ENCODE measurements at places on chromosomes 13 and 19. TPM values are rescaled to one million over a fixed set of nuclear protein-coding genes. Genes with fewer than 3 reads are reported as not detected.

RXFP2 gene
- total RNA-seq: not detected

PCDH8 gene
- total RNA-seq: 0.14 TPM

NAPSA gene
- 5.1 TPM for total RNA-seq

CXCL17 gene
- not detected for total RNA-seq

ZNF549 gene
- 4.1 TPM for total RNA-seq

PAN3 gene
- total RNA-seq: 35.4 TPM

DNAAF3 gene
- 0.23 TPM for total RNA-seq

CCDC61 gene
- 25.3 TPM for total RNA-seq

- H3K27me3 ChIP-seq: no peaks in the 10 kb centered on the region
- no peak for DNase-seq
- no peak overlapping the region for H3K4me3 ChIP-seq
- no peak overlapping the region for H3K27ac ChIP-seq
Observed at GRCh38 chr13:67964091-67964490, 734.0 kb upstream of the PCDH9 start.

DNA sequence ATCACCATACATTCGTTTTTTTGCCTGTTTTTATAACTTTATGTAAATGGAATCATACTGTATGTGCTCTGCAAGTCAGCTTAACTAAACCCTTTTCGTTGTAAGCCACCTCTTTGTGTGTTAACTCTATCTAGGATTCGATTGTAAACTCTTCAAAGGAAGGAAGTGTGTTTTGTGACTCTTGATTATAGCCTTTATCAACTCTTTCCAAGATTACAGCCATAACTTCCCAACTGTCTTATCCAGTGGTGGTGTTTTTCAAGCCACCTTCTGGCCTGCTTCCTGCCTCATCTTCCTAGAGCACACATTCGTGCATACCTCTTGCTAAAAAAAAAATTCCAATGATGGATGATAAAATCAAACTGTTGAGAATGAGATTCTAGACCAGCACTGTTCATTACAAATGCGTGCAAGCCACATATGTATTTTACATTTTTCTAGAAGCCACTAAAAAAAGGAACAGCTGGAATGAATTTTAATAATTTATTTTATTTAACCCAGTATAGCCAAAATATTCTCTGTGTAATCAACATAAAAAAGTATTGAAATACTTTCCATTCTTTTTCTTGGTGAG lies 12.0 kb upstream of the FBXL3 start:
- no peak overlapping the region for H3K27ac ChIP-seq
- no peak overlapping the region for H3K4me3 ChIP-seq
- no peak for DNase-seq
- peaks cover 18% of the 10 kb centered on the region for H3K4me1 ChIP-seq
- H3K27me3 ChIP-seq: no peaks in the 10 kb centered on the region

- H3K27ac ChIP-seq: no peak overlapping the region
- no peak overlapping the region for H3K4me3 ChIP-seq
- H3K27me3 ChIP-seq: peaks cover 56% of the 10 kb centered on the region
- no peaks in the 10 kb centered on the region for H3K36me3 ChIP-seq
- no peak for DNase-seq
Observed at GRCh38 chr13:33351319-33351718, 65.8 kb upstream of the STARD13 start.

DNA sequence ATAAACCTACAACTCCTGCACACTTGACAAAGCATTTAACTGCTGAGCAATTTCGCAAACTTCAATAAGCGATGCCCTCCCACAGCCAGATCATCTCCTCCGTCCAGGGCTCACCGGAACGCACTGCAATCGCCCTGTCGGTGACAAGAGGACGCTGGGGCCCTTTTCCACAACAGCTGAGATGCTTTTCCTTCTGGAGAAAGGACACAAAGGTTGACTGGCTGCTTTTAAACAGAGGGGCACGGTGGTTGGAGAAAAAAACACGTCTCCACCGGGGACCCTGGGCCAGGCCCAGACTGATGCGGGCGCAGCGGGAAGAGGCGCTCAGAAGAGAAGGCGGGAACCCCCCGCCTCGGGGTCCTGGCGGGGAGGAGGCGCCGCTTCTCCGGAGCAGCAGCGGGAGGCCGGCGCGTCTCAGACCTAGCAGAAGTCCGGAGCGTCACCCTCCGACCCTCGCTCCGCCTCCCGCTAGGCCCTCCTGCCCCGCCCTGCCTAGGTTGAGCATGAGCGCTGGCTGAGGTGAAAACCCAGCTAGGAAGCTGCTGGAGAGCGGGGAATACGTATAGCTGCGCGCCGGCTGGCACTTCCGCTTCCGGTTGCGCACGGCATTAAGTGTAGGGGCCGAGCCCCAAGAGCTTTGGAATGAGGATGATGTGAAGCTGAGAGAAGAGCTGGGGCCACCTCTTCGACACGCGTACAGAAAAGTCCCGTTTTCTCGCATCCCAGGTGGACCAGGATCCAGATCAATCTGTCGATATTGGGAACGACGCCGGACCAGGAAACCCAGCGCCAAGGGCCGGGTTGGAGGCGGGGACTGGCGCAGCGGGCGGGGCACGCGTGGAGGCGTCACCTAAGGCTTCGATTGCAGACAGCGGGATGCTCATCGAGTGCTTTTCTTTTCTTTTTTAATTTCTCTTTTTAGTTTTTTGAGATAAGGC lies at the start of gene ZNF846:
Gene ZNF846, minus strand, starts transcription at position 564 of the 938 bp plus-strand sequence. CDS start 3,788 bp downstream, outside the sequence.
- H3K27me3 ChIP-seq: no peaks in the 10 kb centered on the region
- H3K36me3 ChIP-seq: peaks cover 20% of the 10 kb centered on the region
- peak; percentile 90 for DNase-seq
- H3K4me1 ChIP-seq: peaks cover 8% of the 10 kb centered on the region
- peak within 1 kb of the TSS; percentile 87 for H3K4me3 ChIP-seq
- H3K27ac ChIP-seq: peak within 1 kb of the TSS; percentile 95

- H3K4me1 ChIP-seq: peaks cover 4% of the 10 kb centered on the region
- DNase-seq: no peak
- H3K36me3 ChIP-seq: no peaks in the 10 kb centered on the region
- H3K4me3 ChIP-seq: no peak overlapping the region
- H3K27ac ChIP-seq: no peak overlapping the region
Observed at GRCh38 chr13:39563470-39563735, 39.6 kb downstream of the LHFPL6 start.

GRCh38 chr19:808423-808775 lies 11.1 kb downstream of the PTBP1 start:
- H3K36me3 ChIP-seq: peaks cover 60% of the 10 kb centered on the region
- H3K27ac ChIP-seq: no peak overlapping the region
- H3K27me3 ChIP-seq: no peaks in the 10 kb centered on the region
- H3K4me3 ChIP-seq: no peak overlapping the region
- no peak for DNase-seq

DNA sequence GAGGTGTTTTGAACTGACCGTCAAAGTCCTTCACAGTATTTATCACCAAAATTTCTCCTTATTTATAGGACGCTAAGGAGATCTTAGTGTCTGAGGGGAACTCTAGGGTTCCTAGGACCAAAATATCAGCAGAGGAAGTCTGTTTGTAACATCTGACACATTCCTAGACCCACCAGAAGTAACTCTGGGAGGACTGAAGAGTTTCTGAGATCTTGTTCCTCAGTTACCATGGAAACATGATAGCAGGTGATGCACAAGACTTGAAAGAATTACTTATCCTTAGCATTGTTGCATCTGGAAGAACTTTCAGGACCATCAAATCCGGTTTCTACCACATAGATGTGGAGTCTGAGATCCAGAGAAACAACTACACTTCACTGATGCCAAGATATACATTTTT lies 164.6 kb downstream of the IER2 start:
- H3K4me3 ChIP-seq: no peak overlapping the region
- no peak for DNase-seq
- H3K36me3 ChIP-seq: no peaks in the 10 kb centered on the region
- H3K4me1 ChIP-seq: no peaks in the 10 kb centered on the region
- no peak overlapping the region for H3K27ac ChIP-seq

GRCh38 chr13:99298056-99298455 lies 9.1 kb downstream of the GPR183 start:
- H3K27ac ChIP-seq: peak overlapping the region; percentile 87
- no peak for DNase-seq
- no peaks in the 10 kb centered on the region for H3K27me3 ChIP-seq
- H3K36me3 ChIP-seq: peaks cover 84% of the 10 kb centered on the region
- H3K4me3 ChIP-seq: peak overlapping the region; percentile 79

- peak overlapping the region; percentile 57 for H3K4me3 ChIP-seq
- no peak for DNase-seq
Observed at GRCh38 chr13:48319531-48320398, 16.2 kb downstream of the RB1 start.

GRCh38 chr13:33537676-33538075 lies 252.1 kb upstream of the STARD13 start:
- H3K36me3 ChIP-seq: peaks cover 9% of the 10 kb centered on the region
- H3K27ac ChIP-seq: peak overlapping the region; percentile 59
- H3K4me3 ChIP-seq: no peak overlapping the region
- no peaks in the 10 kb centered on the region for H3K27me3 ChIP-seq
- peaks cover 30% of the 10 kb centered on the region for H3K4me1 ChIP-seq

- peak overlapping the region; percentile 80 for H3K4me3 ChIP-seq
Observed at GRCh38 chr19:49534632-49535385, 7.0 kb downstream of the RCN3 start.

DNA sequence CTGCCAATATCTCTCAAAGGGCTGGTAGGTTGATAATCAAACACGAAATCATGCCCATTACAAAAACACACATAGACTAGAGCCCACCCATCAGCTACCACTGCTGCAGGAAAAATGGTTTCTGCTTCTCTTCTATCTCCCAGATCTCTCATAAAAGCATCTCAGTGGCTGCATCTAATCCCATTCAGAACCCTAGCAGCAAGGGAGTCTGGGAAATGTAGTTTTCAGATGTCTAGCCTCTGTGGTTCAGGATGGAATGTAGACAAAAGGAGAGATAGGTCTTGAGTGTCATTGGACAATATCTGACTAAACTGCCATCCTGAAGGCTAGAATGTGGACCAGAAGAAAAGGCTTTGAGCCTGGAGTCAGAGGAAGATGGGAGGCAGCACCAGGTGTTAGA lies 32.1 kb downstream of the RDH8 start:
- no peaks in the 10 kb centered on the region for H3K36me3 ChIP-seq
- no peak overlapping the region for H3K4me3 ChIP-seq
- no peak for DNase-seq
- peaks cover 3% of the 10 kb centered on the region for H3K27me3 ChIP-seq
- no peak overlapping the region for H3K27ac ChIP-seq
- no peaks in the 10 kb centered on the region for H3K4me1 ChIP-seq

GRCh38 chr19:8255426-8256125 lies 46.4 kb downstream of the CERS4 start:
- peaks cover 22% of the 10 kb centered on the region for H3K36me3 ChIP-seq
- no peak for DNase-seq
- no peak overlapping the region for H3K27ac ChIP-seq
- H3K4me3 ChIP-seq: no peak overlapping the region

GRCh38 chr13:52896827-52897659 lies 48.6 kb upstream of the PCDH8 start:
- H3K27ac ChIP-seq: no peak overlapping the region
- no peaks in the 10 kb centered on the region for H3K4me1 ChIP-seq
- H3K4me3 ChIP-seq: no peak overlapping the region

- H3K27ac ChIP-seq: peak overlapping the region; percentile 64
- H3K4me1 ChIP-seq: peaks cover 34% of the 10 kb centered on the region
- H3K4me3 ChIP-seq: no peak overlapping the region
Observed at GRCh38 chr19:18300930-18301717, 19.7 kb upstream of the JUND start.
